ENCODE measurements at places on chromosomes 3 and 15.

DNA sequence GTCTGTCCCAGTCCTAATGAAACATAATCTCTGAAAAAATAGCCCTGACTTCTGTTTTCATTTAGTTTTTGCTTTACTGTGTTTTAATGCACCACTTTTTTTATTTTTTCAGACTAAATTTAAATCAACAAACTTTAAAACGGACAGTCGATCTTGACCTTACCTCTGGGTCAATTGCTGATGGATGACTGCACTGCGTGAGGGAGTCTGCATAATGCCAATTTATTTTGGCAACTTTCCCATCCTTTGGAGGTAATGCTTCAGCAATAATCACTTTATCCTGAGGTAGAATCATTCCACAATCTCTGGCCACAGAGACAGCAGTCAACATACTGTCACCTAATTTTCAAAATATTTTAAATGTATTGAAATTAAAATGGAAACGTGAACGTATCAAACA lies 32.5 kb upstream of the GP5 start:
- no peak for DNase-seq

GRCh38 chr3:148748283-148748682 lies 50.6 kb downstream of the AGTR1 start:
- DNase-seq, result peak; percentile 3

DNA sequence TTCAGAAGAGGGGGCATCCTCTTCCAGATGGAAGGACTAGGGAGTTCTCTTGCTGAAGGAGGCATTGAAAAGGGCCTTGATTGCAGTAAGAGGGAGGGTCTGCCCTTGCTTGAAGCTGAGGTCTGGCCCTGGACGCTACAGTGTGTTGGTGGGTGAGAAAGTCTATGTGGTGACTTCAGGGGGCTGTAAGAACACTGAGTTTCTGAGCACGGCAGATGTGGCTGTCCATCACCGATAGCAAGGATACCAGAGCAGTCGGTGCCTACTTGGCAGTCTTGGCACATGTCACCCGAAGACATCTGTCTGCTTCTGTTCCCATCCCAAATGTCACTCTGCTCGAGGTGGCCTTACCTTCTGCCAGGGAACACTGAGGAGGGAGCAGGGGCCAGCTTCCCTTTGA lies 631.1 kb upstream of the CFAP20DC start:
- DNase-seq, result no peak

DNA sequence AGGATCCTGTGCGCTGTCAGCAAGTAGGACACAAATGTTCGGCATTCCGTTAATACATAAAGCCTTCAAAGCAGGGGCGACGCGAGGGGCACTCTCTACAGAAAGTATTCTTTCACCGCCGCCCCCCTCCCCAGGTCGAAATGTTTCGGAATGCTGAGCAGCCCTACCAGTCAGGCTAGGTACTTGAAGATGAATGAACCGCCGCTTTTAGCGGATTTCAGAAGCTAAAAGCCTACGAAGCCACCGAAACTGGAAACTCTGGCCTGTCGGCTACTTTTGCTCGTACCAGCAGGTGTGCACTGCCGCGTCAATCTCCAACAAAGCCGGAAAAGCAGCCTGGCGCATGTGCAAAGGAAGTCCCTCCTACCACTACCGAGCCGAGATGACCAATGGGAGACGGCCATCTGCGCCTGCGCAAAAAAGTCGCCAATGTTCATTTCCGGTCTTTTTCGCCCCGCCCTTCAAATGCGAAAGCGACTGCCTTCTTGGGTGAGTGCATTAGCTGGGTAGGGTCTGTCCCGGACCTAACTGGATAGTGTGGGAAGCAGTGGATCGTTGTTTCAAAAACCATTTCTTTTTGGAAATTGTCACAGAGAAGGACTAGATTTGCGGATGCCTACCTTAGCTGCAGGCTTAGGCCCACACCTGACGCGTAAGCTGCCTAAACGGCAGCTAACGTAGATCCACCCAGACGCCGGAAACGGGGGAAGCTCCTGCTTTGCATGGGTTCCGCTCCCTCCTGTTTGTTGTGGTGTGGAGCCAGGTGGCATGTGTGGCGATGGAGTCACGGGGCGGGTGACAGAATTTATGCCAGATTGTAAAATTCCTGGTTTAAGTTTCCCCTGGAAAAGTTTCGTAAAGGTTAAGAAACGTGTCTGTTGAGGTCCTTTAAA lies at the start of gene WDR5B:
Gene WDR5B (minus strand): TSS at position 301 of the 893 bp plus-strand sequence. CDS start 534 bp downstream, outside the sequence.
- peak; percentile 95 for DNase-seq

- DNase-seq, result no peak
Measured at GRCh38 chr15:52199271-52199670, 8.1 kb upstream of the GNB5 start.

DNA sequence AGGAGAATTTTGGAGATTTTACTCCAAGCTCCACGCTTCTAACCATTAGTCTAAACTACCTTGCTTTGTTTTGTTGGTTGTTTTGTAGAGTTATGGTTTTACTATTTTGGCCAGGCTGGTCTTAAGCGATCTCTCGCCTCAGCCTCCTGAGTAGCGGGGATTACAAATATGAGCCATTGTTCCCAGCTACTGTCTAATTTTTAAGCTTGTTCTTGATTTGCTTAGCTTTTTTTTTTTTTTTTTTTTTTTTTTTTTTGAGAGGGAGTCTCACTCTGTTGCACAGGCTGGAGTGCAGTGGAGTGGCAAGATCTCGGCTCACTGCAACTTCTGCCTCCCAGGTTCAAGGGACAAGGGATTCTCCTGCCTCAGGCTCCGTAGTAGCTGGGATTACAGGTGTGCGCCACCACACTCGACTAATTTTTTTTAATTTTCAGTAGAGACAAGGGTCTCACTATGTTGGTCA lies 28.5 kb downstream of the EFCAB12 start:
- DNase-seq, result no peak

DNA sequence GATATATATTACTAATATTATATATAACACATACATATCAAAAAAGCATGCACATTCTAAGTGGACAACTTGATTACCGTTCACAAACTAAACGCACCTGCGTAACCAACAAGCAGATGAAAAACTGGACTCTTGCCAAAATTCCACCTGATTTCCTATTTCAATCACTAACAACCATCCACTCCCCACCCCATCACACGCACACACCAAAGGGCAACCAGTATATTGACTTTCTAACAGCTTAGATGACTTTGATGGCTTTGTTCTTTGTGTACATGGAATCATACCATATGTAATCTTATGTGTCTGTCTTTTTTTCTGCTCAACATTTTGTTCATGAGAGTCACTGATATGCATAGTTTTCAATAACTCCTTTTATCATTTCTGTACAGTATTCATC lies 496.8 kb upstream of the ARRDC4 start:
- DNase-seq, result no peak

DNA sequence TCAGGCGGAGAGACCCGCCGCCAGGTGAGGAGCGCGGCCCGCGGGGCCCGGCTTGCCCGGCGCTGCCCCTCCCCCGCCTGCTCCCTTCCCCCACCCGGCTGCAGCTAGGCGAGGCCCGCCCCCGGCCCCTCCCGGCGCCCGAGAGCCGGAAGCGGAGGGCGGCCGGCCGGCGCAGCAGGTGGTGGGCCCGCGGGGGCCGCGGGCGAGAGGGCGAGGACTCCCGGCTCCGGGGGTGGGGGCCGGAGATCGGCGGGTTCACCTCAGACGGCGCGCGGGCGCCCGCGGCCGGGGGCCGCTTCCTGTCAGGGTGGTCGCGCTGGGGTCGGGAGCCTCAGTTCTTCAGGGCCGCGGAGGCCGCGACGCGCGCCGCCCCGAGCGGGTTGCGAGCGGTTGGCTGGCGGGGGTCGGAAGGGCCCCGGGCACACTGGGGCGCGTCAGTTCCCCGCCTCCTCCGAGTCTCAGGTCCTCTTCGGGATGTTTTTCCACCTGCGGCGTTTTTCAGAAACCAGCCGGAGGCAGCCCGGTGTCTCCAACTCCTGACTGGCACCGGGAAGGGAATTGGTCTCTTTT lies 395 bp downstream of the ZFAND6 start:
- DNase-seq, result no peak

GRCh38 chr3:180319461-180319860 lies 282.5 kb upstream of the TTC14 start:
- DNase-seq, result no peak

GRCh38 chr3:66355394-66355793 lies 134.6 kb downstream of the SLC25A26 start:
- no peak for DNase-seq

- peak; percentile 87 for DNase-seq
Measured at GRCh38 chr3:188947401-188948280, 224.1 kb upstream of the TPRG1 start.

DNA sequence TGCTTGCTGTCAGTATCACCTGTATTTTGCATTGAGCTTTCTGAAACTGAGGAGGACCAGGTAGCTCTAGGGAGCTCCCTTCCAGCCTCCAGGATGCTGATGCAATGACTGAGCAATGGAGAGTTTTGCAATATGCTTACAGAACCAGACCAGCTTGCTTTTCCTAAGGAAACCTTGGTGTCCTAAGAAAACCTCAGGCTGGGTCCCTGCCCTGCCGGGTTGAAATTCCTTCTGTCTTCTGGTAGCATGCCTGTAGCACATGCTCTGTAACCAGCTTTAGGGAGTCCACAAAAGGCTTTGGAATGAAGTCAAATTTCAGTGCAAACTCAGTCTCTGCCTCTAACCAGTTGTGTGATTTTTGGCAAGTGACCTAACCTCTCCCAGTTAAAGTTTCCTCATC lies 65.8 kb upstream of the GSK3B start:
- no peak for DNase-seq

DNA sequence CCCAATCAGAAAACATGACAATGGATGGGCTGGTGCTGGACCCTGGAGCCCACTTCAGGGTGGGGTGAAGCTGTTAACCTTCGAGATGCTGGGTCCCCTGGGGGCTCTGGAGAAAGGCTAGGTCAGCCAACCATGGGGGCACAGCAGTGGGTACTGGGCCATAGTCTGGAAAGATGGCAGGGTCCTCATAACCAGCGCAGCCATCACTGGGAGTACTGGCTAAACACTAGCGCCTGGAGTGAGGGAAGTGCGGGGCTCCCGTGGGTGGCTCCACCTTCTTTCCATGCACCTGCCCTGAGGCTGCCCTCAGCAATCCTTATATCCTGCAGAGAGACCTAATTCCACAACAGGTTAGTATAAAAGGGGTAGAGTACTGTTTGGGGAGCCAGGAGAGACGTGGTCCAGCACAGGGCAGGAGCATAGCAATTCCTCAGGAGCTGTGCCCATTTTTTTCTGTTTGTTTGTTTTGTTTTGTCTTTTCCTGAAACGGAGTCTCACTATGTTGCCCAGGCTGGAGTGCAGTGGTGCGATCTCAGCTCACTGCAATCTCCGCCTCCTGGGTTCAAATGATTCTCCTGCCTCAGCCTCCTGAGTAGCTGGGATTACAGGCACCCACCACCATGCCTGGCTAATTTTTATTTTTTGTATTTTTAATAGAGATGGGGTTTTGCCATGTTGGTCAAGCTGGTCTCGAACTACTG lies 122.6 kb upstream of the MEF2A start:
- DNase-seq, result no peak

GRCh38 chr3:56826831-56827722 lies 25.3 kb upstream of the ARHGEF3 start:
- no peak for DNase-seq

DNA sequence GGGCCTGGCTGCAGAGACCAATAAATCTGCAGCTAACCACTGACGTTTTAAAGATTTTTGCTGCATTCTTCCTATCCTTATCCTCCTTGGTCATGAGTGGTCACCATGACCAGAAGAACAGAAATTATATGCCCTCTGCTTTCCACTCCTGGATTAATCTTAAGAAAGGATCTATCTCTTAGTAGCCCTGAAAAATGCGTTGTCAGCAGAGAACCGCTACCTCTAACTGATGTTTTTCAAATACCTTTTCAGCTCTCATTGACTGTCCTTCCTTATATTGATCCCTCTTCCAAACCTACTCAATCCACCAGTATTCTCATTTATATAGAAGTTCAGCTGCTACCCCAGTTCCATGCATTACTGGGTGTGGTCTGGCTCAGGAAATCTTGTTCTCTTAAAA lies 610.1 kb downstream of the MECOM start:
- DNase-seq, result no peak

DNA sequence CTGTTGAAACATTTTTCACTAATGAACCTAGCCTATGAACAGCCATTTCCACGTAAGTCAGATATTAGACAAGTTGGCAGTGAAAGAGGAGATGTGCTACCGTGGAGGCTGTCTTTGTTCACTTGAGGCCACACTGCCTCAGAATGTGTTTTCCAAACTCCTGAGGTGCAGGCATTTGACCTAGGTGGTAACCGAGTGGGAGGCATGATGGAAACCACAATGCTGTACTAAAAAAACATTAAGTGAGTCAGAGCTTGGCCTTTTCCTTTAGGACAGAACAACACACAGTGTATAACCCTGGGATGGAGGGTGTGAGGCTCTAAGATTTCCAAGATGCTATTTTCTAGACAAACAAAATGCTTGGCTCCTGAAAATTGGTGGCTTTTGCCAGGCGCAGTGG lies 406.3 kb downstream of the SOX2 start:
- DNase-seq, result no peak

DNA sequence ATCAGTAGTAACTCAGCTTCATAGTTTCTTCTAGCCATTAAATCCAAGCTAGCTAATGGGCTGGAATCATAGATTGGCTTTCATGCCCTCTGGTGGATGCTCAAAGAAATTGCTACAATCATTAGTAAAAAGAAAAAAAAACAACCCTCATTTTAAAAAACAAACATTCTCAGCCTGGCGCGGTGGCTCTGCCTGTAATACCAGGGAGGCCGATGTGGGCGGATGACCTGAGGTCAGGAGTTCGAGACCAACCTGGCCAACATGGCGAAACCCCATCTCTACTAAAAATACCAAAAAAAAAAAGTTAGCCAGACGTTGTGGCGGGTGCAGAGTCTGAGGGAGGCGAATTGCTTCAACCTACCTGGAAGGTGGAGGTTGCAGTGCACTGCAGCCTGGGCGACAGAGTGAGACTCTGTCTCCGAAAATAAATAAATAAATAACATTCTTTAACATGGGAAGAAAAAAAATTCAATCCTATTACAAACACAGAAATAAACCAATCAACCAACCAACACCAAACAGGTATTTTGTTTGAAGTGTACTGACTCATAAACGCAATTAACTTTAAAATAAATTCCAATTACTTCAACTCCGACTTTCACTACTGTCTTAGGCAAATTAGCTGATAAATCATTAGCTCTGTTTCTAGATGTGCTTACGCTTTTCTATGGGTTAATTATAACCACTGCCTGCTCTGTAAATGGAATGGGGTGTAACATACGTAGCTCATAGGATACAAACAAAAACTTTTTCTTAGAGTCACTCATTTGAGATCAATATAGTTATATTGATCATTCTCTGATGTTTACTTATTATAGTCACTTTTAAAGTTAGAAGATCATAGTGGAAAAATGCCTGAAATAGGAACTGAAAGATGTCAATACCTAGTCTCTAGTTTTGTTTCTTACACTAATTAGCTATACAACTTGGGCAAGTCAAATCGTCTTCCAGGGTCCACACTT lies 24.9 kb downstream of the TMEM207 start:
- DNase-seq, result peak; percentile 43

DNA sequence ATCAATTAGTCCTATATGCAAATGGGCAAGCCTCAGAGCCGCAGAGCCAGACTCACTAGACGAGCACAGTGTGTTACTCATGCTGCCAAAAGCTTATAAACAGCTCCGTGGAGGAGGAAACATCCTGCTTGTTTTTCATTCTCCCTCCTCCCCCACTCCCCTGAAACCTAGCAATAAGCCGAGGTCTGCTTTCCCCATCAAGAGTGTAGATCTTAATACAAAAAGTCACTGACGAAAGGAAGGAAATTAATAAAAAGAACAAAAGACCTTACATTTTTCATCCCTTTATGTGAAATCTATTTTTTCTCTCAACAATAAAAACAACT lies 88.5 kb downstream of the XXYLT1 start:
- no peak for DNase-seq

- peak; percentile 52 for DNase-seq
Measured at GRCh38 chr15:31345606-31346366, 19.2 kb downstream of the KLF13 start.
